ENCODE measurements at places on chromosomes 6 and 20. TPM values are rescaled to one million over a fixed set of nuclear protein-coding genes. Genes with fewer than 3 reads are reported as not detected.
A peak's percentile ranks its signal among the peaks of the same experiment; 100 is the strongest.

IBTK gene
- 20.4 TPM for total RNA-seq

BPIFB1 gene
- total RNA-seq: 0.09 TPM

ZFP57 gene
- total RNA-seq: 6.4 TPM

GRCh38 chr6:4093288-4093687 is 14.4 kb upstream of the FAM217A start:
- H3K4me3 ChIP-seq: no peak overlapping the region
- H3K4me1 ChIP-seq: no peaks in the 10 kb centered on the region
- no peaks in the 10 kb centered on the region for H3K36me3 ChIP-seq
- DNase-seq: no peak
- no peak overlapping the region for H3K27ac ChIP-seq

GRCh38 chr6:21612067-21612745 is 18.7 kb downstream of the SOX4 start:
- no peak overlapping the region for H3K4me3 ChIP-seq
- no peak for DNase-seq
- H3K4me1 ChIP-seq: peaks cover 31% of the 10 kb centered on the region
- peaks cover 4% of the 10 kb centered on the region for H3K36me3 ChIP-seq
- H3K27ac ChIP-seq: no peak overlapping the region
- H3K27me3 ChIP-seq: no peaks in the 10 kb centered on the region

DNA sequence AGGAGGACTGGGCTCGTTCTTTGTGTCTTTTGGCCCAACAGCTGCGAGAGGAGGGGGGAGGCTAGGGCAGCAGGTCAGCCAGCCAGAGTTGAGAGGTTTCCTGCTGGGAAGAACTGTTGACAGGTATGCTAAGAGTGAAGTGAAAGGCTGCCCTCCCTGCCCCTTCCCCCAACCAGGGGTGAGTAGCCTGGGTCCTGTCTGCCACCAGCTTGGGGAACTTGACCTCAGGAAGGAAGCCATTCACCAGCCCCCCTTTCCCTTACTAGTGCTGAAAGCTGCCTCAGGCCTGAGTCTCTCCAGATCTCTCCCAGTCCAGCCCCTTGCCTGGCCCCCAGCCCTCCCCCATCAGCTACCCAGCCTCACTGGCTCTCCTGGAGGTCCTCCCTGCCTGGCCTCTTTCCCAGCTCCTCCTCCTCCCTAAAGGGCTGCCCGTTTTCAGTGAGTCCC is 20.7 kb upstream of the ZNF76 start:
- peak; percentile 67 for DNase-seq
- H3K36me3 ChIP-seq: peaks cover 17% of the 10 kb centered on the region
- no peak overlapping the region for H3K4me3 ChIP-seq
- no peak overlapping the region for H3K27ac ChIP-seq

- no peaks in the 10 kb centered on the region for H3K27me3 ChIP-seq
- no peak for DNase-seq
- H3K4me3 ChIP-seq: no peak overlapping the region
- no peaks in the 10 kb centered on the region for H3K36me3 ChIP-seq
- no peak overlapping the region for H3K27ac ChIP-seq
- H3K4me1 ChIP-seq: peaks cover 13% of the 10 kb centered on the region
Observed at GRCh38 chr6:46985943-46986342, 56.2 kb downstream of the ADGRF1 start.
